ENCODE measurements at places on chromosomes 2 and 18.

DNA sequence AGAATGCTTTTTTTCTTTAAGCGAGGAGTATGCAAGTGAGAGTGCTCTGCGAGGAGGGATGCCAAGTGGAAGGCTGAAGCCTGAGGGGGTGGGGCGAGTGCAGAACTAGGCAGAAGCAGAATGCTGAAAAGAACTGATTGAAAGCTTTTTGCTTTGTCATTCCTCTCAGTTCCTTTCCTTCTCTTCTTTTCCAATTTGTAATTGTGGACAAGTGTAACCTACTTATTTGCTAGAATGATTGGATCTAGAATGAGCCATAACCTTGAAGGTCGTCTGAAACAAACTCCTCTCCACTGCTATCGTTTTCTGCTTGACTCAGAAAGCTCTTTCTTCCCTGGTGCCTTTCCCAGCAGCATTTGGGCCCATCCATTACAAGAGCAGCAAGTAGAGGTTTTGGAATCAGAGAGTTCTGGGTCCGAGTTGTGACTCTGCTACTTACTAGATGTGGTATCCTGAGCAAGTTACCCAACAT lies 115.3 kb downstream of the METTL8 start:
- DNase-seq: no peak

GRCh38 chr2:60676706-60677330 lies 79.2 kb upstream of the PAPOLG start:
- no peak for DNase-seq

DNA sequence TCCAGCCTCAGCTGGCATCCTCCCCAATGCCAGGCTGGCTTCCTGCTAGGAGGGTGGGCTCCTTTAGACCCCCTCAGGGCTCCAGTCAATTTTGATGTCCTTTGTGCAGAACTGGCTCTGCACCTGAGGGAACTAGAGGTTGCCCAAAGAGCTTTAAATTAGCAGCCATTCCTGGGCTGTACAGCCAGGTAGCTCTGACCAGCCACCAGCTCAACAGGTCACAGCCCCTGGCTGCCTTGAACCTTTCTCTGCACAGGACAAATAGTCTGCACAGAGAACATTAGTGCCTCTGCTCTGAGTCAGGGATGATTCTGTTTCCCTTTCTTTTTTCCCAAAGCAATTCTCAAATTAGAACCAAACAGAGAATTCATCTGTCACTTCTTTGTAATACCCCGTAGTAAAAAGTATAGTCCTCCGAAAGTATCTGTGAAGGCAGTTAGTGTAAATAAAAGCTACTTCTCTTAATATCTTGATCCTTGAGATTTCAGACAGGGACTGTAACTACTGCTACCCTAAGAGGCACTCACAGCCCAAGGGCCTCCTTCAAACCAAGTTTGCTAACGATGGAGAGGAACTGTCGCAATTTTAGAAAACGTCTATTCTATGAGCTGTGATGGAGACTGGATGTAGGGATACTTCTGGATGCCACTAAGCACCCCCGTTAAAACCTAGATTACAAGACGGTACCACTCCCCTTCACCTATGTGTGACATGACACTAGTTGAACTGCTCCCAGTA lies 3.0 kb downstream of the TTC32 start:
- peak; percentile 23 for DNase-seq

- DNase-seq: no peak
Measured at GRCh38 chr2:218851286-218851685, 8.3 kb upstream of the WNT6 start.

DNA sequence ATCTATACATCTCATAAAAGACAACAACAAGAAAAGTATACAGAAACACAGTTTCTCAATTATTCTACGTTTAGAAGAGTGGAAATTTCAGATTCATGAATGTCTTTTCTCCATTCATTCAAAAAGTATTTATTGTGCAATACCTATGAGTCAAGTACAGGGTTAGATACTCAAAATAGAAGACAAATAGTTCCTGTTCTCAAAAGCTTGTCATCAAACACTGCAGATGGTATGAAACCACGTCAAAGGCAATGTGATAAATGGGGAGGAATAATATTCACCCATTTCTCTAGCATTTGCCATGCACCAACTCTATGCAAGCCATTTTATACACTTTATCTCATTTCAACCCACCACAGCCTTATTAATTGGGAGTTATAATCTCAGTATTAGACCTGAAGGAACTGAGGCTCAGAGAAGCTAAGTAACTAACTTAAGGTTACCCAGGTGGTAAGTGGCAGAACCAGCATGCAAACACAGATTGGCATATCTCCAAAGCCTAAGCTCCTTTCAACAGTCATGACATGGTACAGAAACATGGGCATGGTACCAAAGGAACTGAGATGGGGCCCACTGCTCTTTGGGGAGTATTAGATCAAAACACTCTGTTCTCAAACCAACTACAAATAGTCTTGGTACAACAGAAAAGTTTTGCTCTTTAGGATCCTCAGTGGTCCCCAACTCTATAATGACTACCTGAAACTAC lies 67.2 kb upstream of the NPAS2 start:
- DNase-seq: peak; percentile 81

GRCh38 chr18:62420513-62421209 lies 95.6 kb downstream of the TNFRSF11A start:
- DNase-seq: peak; percentile 28

GRCh38 chr2:233929352-233930022 lies 12.3 kb downstream of the TRPM8 start:
- no peak for DNase-seq

DNA sequence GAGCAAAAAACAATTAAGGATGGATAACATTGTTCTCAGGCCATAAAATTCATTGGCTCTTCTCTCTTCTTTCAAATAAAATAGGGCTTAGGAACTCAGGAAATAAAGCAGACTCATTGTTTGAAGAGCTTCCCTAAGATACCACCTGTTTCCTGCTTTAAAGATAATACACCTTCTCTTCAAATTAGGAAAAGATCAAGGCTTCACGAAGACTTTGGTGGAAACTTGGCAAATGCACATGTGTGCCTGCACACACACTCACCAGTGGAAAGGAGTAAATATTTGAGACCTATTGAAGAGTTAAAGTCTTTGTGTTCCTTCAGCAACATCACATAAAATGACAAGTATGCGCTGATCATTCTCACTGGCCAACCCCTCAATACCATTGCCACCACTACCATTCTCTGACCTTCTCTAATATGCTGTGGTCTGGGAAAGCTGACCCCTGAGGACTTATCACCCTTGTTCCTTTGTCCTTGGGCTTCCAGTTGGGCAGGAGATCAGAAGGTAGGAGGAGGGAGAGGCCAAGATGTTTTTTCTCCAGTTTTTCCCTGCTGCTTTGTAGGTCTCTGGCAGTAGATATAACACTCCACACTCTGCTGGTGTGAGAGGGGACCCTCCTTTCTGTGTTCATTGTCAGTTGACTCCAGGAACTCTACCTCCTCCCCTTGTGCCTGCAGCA lies 53.5 kb upstream of the SPOPL start:
- no peak for DNase-seq

DNA sequence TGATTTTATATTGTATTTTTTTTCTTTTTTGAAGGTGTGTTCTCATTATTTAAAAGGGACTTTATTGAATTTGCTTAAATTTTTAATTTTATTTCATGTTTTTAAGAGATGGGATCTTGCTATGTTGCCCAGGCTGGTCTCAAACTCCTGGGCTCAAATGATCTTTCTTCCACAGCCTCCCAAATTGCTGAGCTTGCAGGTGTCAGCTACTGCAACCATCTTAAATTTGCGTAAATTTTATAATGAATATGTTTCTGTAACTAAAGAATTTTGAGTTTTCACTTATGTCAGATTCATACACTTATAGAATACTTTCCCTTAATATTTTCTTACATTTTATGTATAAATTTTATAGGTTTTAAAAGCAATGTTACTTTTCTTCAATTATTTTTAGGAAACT lies 157.8 kb downstream of the ZNF804A start:
- no peak for DNase-seq

DNA sequence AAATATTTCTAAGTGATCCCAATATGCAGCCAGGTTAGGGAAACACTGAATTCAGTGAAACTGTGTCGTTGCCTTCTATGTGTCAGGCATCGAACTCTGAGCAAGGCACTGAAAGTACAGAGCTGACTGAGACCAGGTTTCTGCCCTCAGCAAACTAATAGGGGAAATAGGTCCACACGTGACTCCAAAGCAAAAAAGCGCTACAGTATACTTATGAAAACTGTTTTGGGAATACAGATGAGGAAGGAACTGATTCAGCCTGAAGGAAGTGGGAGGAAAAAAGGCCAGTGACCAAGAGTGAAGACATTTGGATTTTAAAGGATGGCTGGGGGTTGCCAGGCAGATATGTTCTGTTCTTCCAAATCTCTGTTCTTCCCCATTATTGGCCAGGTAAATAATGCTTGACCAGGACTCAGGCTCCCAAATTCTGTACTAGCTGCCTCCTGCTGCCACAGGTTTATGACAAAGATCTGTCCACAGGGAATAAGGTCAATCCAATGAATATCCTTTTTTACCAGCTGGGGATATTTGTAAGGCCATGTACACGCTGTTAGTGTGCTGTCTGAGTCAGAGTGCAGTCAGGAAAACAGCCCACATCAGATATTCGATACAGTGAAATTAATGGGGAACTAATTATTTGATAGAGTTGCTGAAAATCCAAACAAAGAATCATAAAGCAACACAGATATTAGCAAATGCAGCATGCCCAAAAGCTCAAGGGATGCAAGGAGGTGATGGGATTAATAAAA lies 24.5 kb upstream of the INPP4A start:
- peak; percentile 6 for DNase-seq

DNA sequence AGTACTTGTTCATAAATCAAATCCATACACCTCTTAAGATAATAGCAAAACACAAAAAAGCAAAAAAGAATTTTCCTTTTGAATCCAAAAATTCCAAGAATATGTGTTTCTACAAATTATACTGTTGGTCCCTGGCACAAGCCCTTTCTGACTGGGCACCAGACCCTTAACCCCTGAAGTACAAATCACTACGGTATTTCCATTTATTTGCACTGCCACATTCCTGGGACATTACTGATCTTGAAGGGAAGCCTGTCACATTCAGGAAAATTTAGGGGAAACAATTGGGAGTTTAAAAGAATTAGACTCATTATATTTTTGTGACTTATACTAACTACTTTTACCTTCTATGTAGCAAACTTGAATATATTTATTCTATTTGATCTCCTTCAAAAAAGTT lies 98.8 kb downstream of the ZNF521 start:
- peak; percentile 57 for DNase-seq

DNA sequence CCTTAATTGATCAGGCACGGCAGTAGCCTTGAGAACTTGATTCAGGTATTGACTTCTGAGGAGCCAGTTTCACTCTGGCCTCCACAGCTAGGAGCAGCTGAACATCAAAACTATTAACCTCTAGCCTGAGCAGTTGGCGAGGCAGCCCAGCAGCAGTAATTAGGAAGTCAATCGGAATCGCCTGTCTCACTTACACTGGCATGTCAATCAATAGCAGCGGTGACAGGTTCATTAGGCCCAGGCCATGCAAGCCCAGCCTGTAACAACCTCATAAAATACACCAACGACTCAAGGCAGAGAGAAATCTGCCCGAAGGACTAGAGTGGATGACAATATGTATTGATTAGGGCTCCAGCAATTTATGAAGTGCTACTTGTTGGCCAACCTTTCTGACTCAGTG lies 255.4 kb upstream of the SKOR2 start:
- DNase-seq: no peak

DNA sequence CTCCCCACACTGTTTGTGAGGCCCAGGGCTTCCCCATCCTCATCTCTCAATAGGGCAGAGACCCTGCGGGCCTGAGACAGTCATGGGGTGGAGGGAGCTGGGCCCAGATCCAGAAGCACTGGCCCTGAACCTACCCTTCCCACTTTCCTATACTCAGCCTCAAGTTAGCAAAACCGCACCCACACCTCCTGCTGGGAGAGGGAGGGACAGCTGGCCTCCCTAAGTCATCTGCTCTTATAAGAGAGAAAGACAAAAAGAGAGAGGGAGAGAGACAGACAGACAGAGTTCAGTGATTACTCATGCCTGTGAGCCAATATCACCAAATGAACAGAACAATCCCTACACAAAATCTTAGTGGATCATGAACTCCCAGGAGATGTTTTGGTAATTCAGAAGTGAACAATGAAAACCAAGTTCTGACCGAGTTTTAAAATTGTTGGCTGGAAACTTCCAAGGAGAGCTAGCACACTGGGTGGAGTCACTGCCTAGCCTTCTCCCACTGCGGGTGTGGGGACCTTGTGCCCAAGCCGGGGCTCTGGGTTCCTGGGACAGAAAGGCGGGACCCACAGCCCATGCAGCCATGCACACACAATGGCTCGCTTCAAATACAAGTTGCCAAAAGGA lies 130.5 kb downstream of the PXDN start:
- DNase-seq: no peak

DNA sequence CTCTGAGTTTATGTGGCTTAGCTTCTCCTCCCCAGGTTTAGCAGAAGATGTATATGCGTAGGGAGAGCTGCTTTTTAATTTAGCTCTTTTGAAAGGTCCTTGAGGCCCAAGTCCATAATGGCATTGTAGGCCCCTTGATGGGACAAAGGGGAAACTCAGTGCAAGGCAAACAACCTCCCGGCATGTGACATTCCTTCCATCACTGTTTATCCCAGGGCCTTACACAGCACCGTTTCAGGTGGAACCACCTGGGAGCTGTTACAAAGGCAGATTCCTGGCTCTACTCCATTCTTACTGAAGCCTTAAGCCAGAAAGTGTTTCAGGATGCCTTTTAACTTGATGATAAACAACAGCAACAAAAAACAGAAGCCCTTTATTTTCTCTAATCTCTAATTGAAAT lies 555.4 kb downstream of the SLC4A3 start:
- DNase-seq: no peak

DNA sequence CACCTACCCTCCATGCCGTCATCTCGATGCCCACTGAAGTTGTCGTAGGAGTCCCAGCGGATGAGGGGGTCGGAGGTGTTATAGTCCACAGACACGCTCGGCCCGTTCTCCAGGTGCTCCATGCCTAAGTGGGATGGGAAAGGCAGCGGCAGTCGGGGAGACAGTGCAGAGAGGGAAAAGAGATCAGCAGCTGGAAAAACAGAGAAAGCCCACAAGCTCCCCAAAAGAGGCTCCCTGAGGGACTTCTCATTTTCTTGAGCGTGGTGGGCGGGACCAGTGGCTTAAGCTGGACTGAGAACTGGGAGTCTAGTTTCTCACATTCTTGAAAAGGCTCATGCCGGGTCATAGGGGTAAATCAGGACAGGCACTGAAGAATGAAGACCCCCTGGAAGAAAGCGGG lies 121.9 kb downstream of the TNS1 start:
- no peak for DNase-seq

DNA sequence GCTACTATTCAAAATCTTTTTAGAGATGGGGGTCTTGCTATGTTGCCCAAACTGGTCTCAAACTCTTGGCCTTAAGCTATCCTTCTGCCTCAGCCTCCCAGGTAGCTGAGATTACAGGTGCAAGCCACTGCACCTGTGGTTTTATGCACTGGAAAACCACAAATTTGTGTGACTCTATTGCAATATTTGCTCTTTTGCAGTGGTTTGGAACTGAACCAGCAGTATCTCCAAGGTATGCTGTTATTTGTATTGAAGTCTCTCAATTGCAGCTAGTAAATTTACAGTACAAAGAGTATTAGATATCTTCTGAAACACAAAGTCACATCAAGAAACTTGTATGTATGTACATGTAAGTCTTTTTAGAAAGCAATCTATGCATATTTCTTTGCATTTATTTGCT lies 46.2 kb downstream of the PPP4R1 start:
- DNase-seq: no peak

- DNase-seq: no peak
Measured at GRCh38 chr2:42139101-42139500, 30.1 kb upstream of the EML4 start.
